ENCODE measurements at places on chromosomes 2 and 18.
A peak's percentile ranks its signal among the peaks of the same experiment; 100 is the strongest.

DNA sequence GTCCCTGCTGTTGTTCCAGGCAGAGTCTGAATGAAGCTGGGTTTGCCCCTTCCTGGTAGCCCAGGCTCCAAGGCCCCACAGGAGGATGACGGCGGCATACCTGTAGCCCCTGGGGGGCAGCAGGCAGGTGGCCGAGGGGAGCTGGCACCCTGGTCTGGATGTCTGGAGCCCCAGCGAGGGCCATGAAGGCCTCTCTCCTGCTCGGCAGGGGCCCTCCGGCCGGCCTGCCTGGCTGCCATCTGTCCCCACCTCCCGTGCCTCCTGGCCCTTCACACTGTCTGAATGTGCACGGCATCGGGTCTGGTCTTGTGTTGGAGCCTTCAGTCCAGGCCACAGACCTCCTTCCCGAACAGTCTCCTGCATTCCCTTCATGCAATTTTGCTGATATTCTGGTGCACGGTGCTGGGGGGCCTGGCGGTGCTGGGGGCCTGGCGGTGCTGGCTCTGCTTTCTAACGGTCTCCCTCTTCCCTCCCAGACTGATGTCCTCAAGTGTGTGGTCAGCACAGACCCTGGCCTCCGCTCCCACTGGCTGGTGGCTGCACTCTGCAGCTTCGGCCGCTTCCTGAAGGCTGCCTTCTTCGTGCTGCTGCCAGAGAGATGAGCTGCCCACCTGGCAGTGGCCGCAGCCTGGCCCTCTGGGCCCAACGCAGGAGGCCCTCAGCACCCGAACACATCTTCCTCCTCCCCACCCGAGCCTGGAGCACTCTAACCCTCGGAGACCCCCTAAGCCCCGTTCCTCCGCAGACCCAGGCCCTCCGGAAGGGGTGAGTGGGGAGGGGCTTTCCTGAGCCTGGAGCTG lies 13.5 kb downstream of the BOK start:
- H3K36me3 ChIP-seq, result no peaks in the 10 kb centered on the region
- H3K27ac ChIP-seq, result no peak overlapping the region
- no peaks in the 10 kb centered on the region for H3K4me1 ChIP-seq
- DNase-seq, result no peak

GRCh38 chr2:29241955-29242565 lies 126.8 kb downstream of the CLIP4 start:
- no peak overlapping the region for H3K4me3 ChIP-seq
- DNase-seq, result no peak
- peaks cover 4% of the 10 kb centered on the region for H3K4me1 ChIP-seq
- H3K27me3 ChIP-seq, result no peaks in the 10 kb centered on the region
- H3K27ac ChIP-seq, result no peak overlapping the region
- H3K36me3 ChIP-seq, result no peaks in the 10 kb centered on the region

DNA sequence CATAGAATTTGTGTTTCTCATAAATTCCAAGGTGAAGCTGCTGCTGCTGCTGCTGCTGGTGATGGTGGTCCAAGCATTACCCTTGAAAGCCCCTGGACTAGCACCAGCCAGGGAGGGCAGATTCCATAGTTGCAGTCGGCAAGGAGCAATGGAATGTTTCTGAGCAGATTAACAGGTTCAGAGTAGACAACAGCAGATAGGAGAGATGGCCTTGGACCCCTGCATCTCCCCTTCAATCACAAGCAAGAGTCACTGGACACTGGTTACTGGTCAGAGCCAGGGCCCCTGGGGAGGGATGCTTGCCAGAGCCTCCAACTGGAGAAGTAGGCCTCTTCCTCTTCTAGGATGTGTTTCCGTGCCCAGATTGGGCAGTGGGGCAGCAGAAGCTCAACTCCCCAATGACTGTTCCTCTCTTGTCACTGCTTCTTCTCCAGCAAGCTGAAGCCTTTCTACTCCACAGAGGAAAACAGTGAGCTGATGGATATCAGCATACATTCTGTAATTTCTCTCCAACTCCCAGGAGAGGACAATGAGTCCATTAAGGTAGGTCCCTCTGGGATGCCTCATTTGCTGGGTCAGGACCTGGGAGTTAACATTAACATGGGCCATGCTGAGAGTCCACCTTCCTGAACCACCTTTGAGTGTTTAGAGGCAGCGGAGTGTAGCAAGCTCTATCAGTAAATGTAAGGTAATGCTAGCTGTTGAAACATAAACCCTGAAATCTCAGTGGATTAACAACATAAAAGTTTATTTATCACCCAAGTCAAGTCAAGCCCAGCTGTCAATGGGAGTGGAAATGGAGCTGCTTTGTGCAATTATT lies 35.3 kb downstream of the MROH2A start:
- DNase-seq, result no peak
- H3K4me3 ChIP-seq, result no peak overlapping the region
- H3K27ac ChIP-seq, result no peak overlapping the region
- H3K27me3 ChIP-seq, result no peaks in the 10 kb centered on the region
- H3K36me3 ChIP-seq, result no peaks in the 10 kb centered on the region

GRCh38 chr2:175063741-175064140 lies 58.6 kb upstream of the CHN1 start:
- H3K27me3 ChIP-seq, result no peaks in the 10 kb centered on the region
- DNase-seq, result no peak
- no peak overlapping the region for H3K4me3 ChIP-seq
- no peaks in the 10 kb centered on the region for H3K36me3 ChIP-seq

DNA sequence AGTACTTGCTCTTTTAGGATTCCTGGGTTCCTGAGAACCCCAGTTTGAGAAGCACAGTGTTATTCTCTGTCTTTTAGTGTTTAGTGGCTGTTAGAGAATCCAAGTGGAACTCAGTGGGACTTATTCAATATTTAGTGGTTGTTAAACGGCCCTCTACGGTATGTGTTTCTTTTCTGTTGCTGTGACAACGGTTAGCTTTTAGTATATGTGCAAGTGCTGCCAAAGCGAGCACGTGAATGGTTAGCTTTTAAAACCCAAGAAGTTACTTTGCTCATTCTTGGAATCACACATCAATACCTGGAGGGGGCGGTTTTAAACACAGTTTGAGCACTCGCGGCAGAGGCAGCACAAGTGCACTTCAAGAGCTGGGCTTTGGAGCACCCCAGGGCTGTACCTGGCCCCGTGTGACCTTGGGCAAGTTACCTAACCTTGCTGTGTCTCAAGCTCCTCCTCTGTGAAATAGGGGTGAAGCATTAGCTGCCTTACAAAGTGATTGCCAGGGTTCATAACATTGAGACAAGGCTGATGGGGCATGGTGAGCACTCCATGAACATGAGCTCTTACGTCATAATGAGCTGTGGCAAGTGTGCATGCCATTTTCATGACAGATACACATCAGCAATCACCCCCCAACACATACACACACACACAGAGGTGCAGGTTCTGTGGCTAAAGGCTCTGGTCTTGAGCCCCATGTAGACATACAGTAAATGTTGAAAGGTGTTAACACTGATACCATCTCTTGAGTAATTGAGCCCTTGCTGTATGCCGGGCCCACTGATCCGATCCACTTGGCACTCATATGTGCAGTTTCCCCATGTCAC lies 234.1 kb downstream of the ALPK2 start:
- no peaks in the 10 kb centered on the region for H3K27me3 ChIP-seq
- DNase-seq, result peak; percentile 15

DNA sequence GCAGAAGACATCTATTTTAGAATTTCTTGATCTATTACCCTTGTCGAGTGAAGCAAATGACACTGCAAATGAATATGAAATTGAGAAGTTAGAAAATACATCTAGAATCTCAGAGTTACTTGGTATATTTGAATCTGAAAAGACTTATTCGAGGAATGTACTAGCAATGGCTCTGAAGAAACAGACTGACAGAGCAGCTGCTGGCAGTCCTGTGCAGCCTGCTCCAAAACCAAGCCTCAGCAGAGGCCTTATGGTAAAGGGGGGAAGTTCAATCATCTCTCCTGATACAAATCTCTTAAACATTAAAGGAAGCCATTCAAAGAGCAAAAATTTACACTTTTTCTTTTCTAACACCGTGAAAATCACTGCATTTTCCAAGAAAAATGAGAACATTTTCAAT lies 370.4 kb downstream of the XIRP2 start:
- H3K27me3 ChIP-seq, result no peaks in the 10 kb centered on the region
- H3K4me1 ChIP-seq, result no peaks in the 10 kb centered on the region
- H3K4me3 ChIP-seq, result no peak overlapping the region
- no peak overlapping the region for H3K27ac ChIP-seq
- H3K36me3 ChIP-seq, result no peaks in the 10 kb centered on the region

- peaks cover 25% of the 10 kb centered on the region for H3K36me3 ChIP-seq
- no peak for DNase-seq
- H3K4me1 ChIP-seq, result no peaks in the 10 kb centered on the region
- H3K4me3 ChIP-seq, result no peak overlapping the region
Observed at GRCh38 chr2:175930504-175930903, 71.6 kb downstream of the LNPK start.

Data from Karpas-422 (cell line).